ENCODE measurements at places on chromosomes 7 and 10.

GRCh38 chr10:3887885-3888476, 103.0 kb upstream of the KLF6 start:
- peak; percentile 53 for DNase-seq

DNA sequence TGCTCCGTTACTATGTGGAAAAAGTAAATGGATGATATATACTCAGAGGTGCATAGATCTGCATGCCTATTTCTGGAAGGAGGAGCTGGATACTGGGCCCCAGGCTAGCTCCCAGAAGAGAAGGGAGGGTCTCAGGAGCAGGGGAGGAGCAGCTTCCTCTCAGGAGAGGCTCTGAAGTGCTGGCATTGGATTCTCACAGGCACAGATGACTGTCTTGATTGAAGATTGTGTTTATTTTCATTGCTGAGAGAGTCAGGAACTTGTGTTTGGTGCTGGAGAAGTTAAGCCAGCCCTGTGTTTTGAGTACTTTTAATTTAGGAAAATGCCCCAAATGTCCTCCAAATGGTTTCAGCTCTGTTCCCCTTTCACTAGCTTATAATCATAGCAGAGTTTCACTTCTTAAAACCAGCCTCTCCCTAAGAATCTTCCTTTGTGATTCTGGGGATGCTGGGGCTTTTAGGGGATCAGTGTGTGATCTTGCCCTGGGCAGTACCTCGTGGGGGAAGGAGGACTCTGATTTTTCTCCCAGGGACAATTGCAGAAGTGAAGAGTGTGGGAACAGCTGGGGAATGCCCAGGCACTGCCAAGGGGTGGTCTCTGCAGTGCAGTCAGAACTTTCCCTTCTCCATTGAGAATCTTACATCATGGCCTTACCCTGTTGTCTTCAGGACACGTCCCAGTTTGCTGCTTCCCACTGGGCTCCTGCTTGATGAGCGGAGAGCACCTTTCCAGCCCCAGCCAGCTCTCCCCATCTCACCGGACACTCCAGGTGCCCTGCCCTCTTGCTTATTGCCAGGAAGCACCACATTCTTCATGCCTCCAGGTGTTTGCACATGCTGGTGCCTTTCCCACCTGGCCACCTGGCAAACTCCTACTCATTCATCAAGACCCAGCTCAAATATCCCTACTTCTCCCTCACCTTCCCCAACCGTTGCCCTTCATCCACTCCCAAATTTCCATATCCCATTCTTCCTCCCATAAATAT, 102.8 kb downstream of the ARHGAP22 start:
- no peak for DNase-seq

DNA sequence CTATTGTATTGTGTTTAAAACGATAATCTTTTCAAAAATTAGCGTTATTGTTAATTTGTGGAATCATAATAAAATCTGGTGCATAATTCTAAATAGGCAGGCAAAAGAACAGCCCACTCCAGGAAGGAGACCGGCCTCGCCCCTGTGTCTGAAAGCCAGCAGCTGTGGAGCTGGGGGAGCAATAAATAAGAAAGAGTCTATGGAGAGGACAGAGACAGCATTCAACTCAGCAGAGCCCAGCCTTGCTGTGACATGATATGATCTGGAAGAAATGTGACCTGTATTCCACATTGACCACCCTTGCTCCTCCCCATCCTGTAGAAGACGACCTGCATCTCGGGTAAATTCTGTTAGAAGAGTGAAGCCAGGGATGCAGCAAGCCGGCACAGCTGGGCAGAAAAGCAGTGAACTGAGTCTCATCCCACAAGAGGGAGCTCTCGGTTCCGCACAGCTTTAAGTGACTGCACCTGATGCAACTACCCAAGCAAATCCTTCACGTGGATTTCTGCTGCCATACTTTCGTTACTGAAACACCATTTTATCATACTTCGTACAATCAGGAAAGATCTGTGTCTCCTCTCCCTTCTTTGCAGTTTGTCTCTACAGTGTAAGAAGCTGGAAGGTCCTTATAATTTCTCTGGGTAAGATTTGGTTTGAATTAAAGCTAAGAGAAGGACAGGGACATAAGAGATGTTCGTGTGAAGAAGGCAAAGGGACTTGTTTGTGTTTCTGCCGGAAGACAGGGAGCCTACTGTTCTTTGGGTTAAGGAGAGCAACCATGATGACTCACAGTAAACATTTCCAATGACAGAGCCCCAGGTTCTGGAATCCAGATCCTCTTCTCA, 427.1 kb downstream of the GPAM start:
- DNase-seq = peak; percentile 1

GRCh38 chr10:43082087-43082486, 5.2 kb downstream of the RET start:
- no peak for DNase-seq

DNA sequence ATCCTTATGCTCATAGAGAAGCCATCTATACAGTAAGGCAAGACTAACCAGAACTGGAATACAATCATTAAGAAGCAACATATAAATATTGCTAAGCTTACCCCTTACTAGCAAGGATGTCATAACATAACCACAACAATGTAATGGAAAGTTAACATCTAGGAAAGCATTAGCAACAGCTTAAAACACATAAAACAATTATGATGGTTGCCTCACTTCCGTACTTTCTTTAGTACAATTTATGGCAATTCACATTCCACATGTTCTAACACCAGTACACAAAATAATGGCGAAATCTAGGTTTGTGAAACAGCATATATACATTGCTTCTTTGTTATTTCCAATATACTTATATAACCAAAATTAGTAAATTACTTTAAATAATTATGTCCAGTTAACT, 195.0 kb downstream of the AHR start:
- no peak for DNase-seq

DNA sequence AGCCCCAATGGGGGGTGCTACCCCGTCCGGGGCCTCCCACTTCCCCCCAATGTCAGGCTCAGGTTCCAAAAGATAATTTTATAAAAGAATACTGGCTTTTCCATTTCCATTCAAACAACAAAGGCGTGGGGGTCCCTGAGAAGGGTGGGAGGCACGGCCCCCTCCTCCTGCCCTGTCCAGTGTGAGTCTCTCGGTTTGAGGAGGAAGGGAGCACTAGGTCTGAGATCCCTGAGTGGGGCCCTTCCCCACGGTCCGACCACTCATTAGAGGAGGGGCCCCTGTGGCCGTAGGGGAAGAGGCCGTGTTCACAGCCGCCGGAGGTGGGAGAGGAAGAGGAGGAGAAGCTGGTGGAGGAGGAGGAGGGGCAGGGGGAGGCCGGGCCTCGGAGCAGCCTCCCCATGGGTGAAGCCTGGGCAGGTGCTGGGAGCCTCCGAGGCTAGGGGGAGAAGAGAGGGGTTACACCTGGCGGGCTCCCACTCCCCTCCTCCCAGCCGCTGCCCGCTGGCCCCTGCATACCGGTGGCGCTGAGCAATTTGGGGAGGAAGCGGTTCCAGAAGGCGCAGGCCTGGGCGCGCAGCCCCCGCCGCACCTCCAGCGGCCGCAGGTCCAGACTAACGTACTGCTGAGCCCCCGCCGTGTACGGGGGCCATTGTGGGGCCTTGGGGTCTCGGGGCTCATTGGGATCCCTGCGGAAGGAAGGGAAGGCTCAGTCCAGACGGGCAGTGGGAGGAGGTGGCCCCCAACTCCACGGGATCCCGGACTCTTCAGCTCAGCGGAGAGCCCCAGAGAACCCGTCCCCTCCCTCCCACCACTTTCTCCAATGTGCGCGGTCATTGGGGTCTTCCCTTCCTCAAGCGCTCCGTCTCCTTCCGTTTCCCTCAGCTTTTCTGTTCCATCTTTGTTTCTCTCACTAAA, 1.4 kb upstream of the UFSP1 start:
- DNase-seq = no peak

DNA sequence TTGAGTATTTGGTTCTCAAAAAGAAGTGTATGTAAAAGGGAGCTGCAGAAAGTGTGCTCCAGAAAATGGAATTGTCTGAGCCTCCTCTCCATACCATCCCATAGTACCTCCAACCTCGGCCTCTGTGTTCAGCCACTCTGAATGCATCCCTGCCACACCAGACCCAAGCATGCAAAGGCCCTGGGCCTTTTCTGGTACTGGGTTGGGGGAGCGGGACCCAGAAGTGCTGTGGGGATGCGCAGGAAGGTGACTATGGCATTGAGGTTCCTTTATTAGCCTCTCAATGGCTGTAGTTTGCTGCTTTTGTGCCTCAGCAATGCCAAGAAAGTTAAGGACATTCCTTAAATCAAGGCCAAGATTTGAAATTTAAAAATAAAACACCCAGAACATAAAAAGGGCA, 2.1 kb upstream of the KCNMA1 start:
- no peak for DNase-seq

- DNase-seq = no peak
Measured at GRCh38 chr10:10826125-10826524, 191.5 kb upstream of the CELF2 start.
